ENCODE measurements at places on chromosomes 3 and 15.

DNA sequence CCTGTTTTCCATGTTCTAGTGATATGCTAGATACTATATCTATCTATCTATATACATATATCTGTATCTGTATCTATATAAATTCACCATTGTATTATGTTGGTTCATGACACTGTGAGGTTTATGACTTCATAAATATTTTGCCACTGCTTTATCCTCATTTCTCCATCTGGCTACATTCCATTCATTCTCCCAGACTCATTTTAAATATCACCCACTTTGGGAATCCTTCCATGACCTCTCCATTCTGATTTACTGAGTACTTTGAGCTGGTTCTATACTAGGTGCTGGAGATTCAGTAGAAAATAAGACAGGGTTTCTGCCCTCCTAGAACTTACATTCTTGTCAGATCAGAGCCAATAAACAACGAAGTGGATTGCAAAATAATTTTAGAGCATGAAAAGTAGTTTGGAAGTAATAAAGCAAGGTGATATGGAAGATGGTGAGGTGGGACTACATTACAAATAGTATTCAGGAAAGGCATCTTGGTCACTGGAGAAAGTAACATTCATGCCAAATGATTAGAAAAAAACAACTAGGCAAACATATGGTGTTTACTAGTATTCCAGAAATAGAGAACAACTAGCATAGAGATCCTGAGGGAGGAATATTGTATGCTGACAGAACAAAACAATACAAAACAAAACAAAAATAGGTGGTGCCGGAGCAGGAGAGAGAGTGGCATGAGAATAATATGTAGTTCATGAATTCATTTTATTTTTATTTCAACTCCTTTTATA lies 11.6 kb upstream of the PLSCR4 start:
- DNase-seq: no peak

DNA sequence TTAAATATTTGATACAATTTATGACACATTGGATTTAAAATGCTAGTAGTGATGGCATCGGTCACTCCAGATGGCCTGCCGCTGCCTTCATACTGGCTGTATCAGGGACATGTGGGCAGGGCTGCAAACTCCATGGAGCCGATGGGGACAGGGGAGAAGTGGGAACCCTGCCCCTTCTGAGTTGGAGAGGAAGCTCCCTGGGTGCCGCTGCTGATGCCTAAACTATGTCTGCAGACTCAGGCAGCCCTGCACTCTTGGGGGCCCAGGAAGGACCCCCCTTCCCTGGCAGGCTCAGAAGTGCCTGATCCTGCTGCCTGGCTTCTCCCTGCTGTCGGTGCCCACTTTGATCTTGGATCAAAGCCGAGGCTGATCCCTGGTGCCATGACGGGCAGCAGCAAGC lies 1522.1 kb downstream of the OTOL1 start:
- no peak for DNase-seq

- DNase-seq: no peak
Measured at GRCh38 chr3:72004749-72005292, 219.9 kb upstream of the PROK2 start.

DNA sequence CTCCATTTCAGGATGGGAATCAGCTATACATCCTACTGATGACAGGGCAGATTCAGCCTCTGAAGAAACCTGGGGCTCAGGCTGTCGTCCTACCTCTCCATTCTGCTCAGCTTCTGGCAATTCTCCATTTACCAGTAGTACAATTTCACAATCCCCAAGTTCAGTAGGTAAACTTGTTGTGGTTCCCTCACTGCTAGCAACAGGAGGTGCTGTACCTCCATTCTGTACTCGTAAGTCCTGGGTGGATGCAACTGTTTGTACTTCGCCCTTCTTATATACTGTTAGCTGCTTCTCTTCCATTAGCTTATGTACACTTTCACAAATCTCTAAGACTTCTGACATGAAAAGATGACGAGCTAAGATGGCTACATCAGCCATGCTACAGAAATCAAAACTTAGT lies 11.6 kb downstream of the ZBTB11 start:
- no peak for DNase-seq

DNA sequence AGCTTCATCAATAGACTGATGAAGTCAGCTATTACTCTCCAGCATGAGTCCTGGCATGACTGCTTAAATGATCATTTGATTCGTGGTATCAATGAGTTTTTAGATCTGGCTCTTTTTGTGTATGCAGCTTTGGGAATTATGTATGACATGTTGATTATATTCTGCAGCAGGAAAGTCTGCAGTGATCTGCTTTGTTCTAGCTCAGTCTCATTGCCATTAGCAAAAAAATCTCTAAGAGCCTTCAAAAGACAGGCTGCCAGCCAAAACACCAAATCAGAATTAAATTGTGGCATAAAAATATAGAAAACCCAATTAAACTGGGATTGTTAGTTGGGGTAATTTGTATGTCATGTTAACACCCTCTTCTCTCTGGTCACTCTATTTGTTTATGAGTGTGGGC lies 1021.0 kb upstream of the SEMA6D start:
- no peak for DNase-seq

DNA sequence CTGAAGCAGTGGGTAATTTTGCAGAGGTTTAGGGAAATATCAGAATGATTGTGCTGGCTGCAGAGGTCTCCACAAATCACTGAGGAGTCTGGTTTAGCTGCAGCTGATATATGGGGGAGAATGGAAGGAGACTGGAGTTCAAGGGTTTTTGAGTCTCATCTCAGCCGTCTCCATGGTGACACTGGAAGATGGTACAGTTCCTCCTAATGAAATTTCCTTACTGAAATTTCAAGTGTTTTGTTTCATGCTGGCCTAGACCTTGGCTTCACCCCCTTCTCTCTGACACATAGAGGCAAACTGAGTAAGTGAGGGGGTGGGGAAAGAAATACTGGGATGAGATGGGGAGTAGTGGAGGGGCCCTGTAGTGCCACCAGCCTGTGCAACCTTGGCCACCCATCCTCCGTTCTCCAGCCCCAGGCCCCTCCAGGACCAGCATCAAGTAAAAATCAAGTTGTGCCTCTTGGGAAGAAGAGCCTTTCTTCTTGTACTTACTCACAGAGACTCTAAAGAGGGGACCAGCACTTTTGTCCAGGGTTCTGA lies 17.8 kb upstream of the MORF4L1 start:
- DNase-seq: no peak

- DNase-seq: no peak
Measured at GRCh38 chr3:66609660-66610561, 109.1 kb upstream of the LRIG1 start.

GRCh38 chr3:186235554-186235953 lies 126.5 kb downstream of the DGKG start:
- no peak for DNase-seq

GRCh38 chr3:38009807-38010591 lies 19.4 kb downstream of the VILL start:
- DNase-seq: no peak

DNA sequence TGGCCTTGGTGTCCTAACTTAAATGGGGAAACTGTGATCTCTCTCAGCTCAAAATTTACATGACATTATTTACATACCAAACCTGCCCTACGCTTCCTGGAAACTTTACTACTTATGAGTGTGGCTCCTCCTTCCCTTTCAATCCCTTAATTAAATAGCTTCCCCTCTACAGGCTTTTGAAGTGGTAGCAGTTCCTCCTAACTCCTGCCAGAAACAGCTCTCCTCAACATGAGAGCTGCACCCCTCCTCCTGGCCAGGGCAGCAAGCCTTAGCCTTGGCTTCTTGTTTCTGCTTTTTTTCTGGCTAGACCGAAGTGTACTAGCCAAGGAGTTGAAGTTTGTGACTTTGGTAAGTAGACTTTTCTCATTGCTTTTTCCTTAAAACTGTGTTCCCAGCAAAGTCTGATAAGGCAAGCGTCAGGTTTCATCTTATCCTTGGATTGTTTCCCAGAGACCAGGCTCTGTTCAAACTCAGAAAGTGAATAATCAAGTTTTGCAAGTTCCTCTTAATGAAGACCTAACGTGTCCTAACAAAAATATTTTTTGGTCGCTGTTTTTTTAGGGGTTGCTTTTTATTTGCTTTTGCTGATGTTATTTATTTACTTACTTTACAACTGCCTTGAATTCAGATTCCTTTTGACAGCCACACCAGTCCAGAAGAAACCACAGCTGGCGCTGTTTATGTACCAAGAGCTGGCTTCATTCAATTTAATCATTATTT lies at the start of gene ACP3:
ACP3 (plus strand) TSS at position 179 of the 720 bp plus-strand sequence; CDS start at position 229, 50 bp downstream.
- DNase-seq: no peak

DNA sequence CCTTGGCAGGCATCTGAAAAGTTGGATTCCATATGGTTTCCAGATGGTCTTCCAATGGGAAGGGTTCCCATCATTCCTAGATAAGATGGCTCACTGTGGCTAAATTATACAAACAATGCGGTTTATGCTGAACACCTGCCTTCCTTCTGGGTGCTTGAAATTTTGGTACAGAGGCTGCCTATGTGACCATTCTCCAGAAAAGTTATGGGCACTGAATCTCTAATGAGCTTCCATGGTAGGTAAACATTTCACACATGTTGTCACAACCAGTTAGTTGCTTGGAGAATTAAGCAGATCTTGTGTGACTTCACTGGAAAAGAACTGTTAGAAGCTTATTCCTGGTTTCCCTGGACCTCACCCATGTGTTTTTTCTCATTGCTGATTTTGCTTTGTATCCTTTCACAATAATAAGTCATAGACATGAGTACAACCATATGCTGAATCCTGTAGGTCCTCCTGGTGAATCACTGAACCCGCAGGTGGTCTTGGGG lies 30.1 kb downstream of the PLOD2 start:
- DNase-seq: no peak

All from NCI-H1930 (cell line).